ENCODE measurements at places on chromosomes 6 and 20. TPM values are rescaled to one million over a fixed set of nuclear protein-coding genes. Genes with fewer than 3 reads are reported as not detected.

HLA-DQA1 gene
- total RNA-seq = 111 TPM

LRRC73 gene
- total RNA-seq = 0.55 TPM

SNX14 gene
- total RNA-seq = 97.8 TPM

NDUFAF4 gene
- 20.8 TPM for total RNA-seq

HLA-DPB1 gene
- 385 TPM for total RNA-seq

PHF3 gene
- total RNA-seq = 61.1 TPM

CGAS gene
- total RNA-seq = 5.9 TPM

SYNJ2 gene
- total RNA-seq = 7.2 TPM

TCF19 gene
- total RNA-seq = 4.5 TPM

MEP1A gene
- not detected for total RNA-seq

RBPJL gene
- not detected for total RNA-seq

MAPK14 gene
- total RNA-seq = 60.6 TPM

PSORS1C1 gene
- total RNA-seq = 8.2 TPM

LY6G5C gene
- 3.4 TPM for total RNA-seq

RCAN2 gene
- total RNA-seq = 11.7 TPM

DOK5 gene
- total RNA-seq = 0.69 TPM

SNX3 gene
- total RNA-seq = 179 TPM

FOXQ1 gene
- total RNA-seq = 12.3 TPM

TP53TG5 gene
- total RNA-seq = not detected

PTPN1 gene
- 101 TPM for total RNA-seq

MRPS26 gene
- total RNA-seq = 32.0 TPM

SPAG4 gene
- 2.9 TPM for total RNA-seq

PAX1 gene
- not detected for total RNA-seq

ATP6V1G2 gene
- 0.75 TPM for total RNA-seq

GLP1R gene
- total RNA-seq = not detected

NR2E1 gene
- not detected for total RNA-seq

SAMD5 gene
- 19.6 TPM for total RNA-seq
